Stimulated activated CD8-positive, alpha-beta memory T cell treated with anti-CD3 and anti-CD28 coated beads, Interleukin-4, amount 100 ng/mL, for 1 hour (primary cell): ENCODE measurements at places on chromosomes 6 and 20.

GRCh38 chr6:39441301-39441700 lies 118.8 kb upstream of the KCNK16 start:
- DNase-seq, result no peak

GRCh38 chr6:121595646-121596045 lies 160.2 kb downstream of the GJA1 start:
- no peak for DNase-seq

DNA sequence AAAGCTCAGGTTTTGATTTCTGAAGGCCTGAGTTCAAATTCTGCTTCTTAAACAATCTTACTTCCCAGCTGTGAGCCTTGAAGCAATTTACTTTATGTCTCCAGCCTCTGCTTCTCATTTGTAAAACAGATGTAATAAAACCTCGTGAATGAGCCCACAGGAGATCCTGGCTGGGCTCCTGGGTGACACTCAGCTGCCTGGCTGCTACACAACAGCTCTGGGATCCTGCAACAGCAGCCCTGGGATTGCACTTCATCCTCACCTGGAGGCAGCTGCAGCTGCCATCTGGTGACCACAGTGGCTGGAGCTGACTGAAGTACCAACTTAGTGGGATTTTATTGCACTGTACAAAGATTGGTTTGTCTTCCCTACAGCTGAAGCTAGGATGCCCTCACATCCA lies 98.6 kb downstream of the NDUFAF5 start:
- no peak for DNase-seq

GRCh38 chr6:155432293-155432692 lies 23.3 kb downstream of the NOX3 start:
- no peak for DNase-seq

- DNase-seq, result no peak
These were observed 60.1 kb downstream of the MMS22L start for GRCh38 chr6:97222903-97223302.

DNA sequence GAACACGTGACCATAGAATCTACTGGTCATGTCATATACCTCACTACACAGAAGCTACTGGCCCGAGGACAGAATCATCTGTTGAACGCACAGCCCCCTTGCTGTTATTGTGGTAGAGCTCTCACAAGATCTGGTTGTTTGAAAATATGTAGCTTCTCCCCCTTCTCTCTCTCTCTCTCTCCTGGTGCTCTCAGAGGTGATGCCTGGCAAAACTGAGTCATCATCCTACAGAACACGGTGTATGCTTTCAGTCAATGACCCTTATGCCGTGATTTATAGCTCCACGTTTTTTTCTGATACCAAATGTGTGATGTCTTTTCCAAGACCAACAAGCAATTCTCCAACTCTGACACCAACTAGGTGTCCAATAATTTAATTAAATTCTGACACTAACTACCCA lies 13.0 kb upstream of the RBM24 start:
- no peak for DNase-seq

DNA sequence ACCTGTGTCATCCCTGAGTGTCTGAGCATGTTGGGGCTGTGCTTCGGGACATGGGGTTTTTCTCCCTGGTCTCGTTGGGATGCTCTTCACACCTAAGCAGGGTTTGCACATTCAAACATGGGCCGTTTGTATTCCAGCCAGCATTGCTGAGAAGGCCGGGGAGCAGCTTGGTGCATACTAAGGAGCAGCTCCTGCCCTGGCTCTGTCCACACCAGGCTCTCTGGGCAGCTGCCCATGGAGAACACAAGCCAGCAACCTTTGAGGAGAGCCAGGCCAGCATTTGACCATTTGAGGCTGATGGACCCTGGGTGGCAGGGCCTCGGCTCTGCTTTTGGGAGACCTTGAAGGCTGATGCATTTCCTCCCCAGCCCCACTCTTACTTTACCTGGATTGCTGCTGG lies 92.1 kb downstream of the PHACTR3 start:
- DNase-seq, result no peak

GRCh38 chr6:100461278-100461916 lies 3.3 kb downstream of the SIM1 start:
- DNase-seq, result no peak
